NCI-H774 (cell line): ENCODE measurements at places on chromosomes 11 and 22.
A peak's percentile ranks its signal among the peaks of the same experiment; 100 is the strongest.

GRCh38 chr11:75069473-75069872 is 27.2 kb downstream of the OR2AT4 start:
- DNase-seq: no peak

GRCh38 chr11:122898799-122899198 is 16.2 kb downstream of the JHY start:
- DNase-seq: no peak

DNA sequence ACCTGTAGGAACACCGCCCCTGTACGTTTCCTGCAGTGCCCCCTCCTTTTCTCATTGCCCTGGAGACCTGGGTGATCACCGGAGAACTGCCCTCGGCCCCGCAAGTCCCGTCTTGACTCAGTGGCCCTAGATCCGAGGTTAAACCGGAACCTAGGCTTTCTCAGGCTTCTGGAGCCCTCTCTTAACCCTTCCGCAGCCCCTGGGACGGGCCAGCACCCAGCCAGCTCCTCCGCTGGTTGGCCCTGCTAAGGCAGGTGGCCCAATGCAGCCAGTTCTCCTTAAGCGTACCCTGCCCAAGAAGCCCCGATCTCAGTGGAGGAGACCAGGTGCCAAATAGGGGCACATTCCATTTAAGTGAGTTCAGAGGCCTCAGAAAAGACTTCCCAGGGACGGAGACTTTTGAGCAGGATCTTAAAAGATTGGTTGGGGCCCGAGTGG is 776 bp downstream of the NLRX1 start:
- DNase-seq: peak; percentile 26

DNA sequence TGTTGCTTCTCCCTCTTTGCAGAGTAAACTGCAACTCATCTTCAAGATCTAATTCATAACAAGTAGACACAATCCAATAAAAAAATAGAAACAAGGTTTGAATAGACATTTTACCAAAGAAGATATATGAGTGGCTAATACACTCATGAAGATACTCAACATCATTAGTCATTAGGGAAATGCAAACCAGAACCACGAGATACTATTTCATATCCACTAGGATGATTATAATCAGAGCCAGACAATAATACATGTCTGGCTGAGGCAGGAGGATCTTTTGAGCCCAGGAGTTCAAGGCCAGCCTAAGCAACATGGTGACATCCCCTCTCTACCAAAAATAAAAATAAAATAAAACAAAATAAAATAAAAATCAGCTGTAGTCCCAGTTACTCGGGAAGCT is 85.0 kb downstream of the ATG16L2 start:
- DNase-seq: no peak

GRCh38 chr11:72102162-72102561 is 935 bp downstream of the LAMTOR1 start:
- no peak for DNase-seq
